PC-9 (cell line): ENCODE measurements at places on chromosomes 7 and 10.

DNA sequence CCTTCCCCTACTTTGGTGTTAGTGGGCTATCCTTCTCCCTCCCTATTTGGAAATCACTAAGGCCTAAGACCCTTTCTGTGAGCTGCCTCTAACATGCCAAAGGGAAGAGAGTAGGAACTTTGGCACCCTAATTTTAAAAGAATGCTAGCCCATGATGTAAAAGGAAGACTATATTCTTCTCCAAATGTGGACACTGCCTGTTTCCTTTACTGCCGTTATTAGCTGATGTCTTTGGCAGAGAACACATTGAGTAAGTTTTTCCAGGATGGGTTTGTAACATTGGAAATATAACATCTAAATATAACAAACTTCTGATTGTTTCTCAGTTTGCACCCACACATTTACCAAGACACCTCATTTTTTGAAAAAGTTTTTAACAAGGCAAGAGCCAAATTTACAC, 56.9 kb upstream of the TNKS2 start:
- DNase-seq: no peak

- DNase-seq: no peak
Measured at GRCh38 chr10:35377050-35377728, 40.9 kb downstream of the CCNY start.

DNA sequence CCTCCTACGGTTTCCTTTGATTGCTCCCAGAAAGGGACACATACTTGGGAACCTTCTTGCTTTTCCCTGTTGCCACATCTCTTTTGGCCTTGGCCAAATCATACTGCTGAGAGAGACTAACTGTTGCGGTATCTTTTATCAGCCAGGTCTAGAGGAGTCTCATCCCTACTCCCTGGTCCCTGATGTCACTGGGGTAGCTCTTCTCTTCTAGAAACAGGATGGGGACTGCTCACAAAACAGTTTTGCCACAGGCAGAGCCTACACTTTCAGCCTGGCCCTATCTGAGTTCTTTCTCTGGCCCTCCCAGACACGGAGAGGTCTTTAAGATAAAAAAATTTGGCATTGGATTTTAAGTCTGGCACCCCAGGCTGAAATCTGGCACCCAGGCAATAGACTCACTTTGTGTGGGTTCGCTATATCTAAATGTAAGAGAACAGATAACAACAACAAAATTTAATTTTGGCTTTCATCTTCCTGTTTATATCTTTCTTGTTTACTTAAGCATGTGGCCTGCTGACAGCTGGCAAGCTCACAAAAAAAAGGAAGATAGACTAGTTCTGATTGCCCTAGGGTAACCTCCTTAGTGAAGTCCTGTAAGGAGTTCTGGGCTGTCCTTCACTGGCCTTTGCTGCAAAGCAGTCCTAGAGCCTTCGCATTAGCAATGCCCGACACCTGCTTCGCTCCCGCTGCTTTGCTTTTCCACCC, 228.3 kb upstream of the NPVF start:
- no peak for DNase-seq

DNA sequence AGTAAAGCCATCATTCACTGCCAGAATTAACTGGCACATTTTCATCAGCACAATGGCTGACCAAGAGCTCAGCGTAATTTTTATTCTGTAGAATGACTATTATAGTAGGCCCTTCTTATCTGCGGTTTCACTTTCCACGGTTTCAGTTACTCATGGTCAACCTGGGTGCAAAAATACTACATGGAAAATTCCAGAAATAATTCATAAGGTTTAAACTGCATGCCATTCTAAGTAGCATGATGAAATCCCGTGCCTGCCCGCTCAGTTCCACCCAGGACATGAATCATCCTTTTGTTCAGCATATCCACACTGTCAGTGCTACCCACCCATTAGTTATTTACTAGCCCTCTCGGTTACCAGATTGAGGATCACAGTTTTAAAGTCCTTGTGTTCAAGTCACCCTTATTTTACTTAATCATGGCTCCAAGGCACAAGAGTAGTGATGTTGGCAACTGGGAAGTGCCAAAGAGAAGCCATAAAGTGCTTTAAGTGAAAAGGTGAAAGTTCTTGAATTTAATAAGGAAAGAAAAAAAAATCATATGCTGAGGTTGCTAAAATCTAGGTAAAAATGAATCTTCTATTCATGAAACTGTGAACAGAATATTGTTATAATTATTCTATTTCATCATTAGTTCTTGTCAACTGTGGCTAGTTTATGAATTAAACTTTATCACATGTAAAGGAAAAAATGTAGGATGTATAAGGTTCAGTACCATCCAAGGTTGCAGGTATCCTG, 204.9 kb downstream of the DOCK4 start:
- DNase-seq: peak; percentile 32

DNA sequence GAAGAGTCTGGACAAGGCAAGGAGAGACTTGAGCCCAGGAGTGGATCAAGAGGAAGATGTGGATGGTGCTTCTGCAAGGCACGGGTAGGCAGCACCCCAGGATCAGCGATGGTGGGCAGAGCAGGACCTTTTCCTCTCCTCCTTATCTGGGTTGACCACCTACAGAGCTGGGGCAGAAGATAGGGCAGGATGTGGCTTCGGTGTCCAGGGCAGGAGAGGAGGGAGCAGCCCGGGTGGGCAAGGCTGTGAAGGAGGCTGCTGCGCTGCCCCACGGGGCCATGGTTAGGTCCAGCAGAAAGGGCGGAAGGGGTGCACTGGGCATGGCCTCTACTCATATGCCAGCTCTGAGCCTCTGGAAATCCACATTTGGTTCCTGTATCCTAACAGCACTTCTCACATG, 20.0 kb upstream of the PARP12 start:
- no peak for DNase-seq

GRCh38 chr10:68043030-68043429, 32.1 kb downstream of the HERC4 start:
- DNase-seq: no peak

DNA sequence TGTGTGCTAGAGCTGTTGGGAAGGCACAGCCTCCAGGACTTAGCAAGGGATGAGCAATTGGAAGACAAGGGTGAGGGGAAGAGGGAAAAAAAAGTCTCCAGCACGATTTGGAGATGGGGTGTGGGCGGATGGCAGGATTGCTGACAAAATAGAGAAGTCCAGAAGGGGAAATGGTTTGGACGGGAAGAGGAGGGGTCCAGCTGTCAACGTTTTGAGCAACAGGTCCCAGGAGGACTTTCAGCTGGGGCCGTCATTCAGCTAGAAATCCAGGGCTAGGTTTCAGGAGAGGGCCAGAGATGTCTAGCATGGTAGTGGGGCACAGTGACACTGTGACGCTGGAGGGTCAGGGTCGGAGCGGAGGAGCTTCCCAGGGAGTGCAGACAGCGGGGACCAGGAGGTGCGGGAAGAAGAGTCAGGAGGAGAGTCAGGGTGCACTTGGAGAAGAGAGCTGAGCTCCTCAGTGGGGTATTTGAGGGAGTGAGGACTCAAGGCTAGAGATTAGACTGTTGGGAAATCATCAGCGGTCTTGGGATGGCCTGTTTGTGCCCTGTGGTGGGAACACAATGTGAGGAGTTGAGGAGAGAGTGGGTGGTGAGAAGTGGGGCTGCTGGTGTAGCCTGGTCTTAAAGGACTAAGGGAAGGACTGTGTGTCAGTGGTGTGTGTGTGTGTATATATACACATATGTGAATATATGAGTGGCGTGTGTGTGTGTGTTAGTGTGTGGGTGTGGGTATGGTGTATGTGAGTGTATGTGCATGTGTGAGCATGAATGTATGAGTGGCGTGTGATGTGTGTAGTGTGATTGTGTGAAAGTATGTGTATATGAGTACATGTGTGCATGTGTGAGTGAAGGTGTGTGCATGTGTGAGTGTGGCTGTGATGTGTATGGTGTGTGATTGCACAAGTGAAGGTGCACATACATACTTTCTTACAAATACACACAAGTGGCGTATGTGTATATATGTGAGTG, 3.8 kb downstream of the ZYX start:
- DNase-seq: no peak

DNA sequence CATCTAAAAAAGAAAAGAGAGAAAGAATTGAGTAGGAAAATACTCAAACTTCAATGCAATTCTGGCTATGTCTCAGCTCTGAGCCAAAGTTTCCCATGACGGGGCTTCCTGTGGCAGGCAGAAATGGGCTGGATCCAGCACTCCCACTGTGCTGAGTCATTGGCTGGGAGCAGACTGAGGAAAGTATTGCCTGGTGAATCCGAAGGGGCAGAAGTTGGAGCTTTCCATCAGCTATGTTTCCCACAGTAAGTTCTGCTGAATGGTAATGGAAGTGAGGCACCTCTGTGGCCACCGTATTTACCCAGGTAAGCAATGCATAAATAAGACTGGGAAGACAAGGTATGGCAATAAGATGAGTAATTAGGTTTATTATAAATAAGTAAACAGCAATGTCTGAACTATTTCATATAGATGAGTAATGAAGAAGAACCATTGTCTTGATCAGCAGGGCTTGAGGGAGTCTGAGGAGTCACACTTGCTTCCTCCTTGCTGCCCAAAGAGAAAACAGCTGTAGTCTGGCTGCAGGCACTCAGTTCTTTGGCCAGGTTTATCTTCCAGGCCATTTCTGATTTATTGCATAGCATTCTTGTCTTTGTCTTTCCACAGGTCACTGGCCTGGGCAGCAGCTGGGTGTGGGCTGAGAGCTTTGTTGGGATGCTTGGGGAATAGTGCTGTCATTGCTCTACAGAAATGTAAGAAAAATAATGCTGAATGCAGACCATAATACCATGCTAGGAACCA, 255.3 kb downstream of the DNAJB9 start:
- peak; percentile 20 for DNase-seq

DNA sequence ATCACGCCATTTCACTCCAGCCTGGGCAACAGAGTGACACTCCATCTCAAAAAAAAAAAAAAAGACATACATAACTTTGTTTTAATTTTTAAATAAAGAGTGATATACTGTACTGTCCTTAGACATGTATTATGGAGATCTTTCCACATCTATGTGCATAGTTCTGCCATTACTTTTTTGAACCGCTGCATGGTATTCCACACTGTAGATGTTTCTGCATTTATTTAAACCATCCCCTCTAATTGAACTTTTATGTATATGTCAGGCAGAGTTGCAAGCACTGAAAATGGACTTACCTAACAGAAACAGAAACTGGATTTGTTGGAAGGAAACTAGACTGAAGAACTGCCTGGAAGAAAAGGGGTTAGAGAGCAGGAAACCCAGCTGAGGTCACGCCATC, 8.5 kb upstream of the ARHGAP19 start:
- DNase-seq: no peak

GRCh38 chr10:67549390-67549789, 146.6 kb downstream of the CTNNA3 start:
- DNase-seq: no peak

DNA sequence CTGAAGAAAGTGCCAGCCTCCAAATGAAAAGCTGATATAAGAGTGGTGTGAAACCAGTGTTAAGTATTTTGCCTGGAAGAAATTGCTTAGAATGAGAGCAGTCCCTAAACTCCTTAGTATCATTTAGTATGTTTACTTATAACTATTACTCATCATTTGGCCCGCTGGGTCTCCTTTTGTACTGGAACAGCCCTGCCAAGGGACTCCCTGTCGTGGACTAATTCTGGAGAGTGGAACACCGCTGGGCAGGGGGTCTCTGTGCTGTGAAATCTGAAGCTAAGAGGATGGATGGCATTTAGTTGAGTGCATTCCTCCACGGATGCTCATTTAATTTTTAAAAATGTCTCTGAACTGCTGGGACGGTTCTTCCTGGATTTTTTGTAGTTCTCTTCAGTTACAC, 889.9 kb upstream of the C7orf33 start:
- no peak for DNase-seq

- DNase-seq: no peak
Measured at GRCh38 chr7:70132852-70133690, 534.8 kb downstream of the AUTS2 start.

DNA sequence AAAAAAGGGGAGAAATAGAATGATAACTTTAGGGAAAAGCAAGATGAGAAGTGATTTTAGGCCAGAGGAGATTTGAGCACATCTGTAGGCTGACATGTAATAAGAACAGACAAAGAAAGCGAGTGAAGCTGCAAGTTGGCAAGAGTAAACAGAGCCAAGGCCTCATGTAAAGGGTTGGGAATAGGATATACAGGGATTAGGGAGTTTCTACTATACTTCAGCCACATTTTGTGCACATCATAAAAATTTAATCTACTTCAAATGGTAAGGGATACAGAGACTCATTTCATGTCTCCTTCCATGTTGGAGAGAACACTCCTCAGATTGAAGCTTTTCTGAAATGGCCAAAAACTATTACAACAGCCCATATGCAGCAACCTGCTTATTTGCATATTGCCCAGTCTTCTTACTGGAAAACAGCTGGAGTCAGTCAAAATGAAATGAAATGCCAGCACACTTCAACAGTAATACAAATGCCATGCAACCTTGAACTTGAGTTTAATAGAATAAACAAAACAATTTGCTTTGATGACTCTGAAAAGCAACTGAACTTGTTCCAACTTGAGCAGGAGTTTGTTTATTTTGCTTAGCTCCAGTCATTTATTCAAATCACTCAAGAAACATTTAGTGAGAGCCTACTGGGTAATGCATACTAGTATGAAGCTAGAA, 49.9 kb downstream of the NRCAM start:
- no peak for DNase-seq

DNA sequence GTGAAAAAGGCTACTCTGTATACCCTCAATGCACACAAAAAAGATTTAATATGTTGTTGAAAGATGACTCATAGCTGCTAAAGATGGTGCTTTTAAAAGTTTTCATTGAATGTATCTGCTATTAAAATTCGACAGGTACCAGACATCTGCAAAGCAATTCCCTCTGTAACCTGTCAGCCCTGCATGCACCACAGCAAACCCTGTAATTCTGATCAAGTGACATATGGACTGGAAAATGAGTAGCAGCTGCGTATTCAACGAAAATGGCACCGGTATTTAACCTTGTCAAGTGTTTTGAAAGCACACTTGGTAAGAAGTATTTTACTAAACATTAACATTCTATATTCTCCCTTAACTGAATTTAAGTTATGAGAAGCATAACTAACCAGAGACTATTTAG, 58.2 kb upstream of the PTPRN2 start:
- no peak for DNase-seq

DNA sequence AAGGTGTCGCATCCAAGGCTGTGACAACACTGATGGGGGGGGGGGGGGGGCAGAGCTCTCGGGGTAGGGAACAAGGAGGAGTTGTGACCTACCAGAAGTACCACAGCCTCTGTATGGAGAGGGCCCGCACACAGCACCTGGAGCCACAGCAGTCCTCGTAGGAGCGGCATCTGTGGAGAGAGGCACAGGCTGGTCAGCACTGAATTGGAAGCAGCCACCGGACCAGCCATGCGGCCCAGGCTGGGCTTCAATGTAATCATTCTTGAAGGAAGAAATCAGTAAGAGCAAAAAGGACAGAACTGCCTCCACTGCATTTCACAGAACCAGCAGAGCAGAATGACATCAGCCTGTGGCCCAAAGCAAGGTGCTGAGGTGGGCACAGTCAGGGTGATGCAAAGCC, 74.8 kb downstream of the VOPP1 start:
- DNase-seq: no peak

- peak; percentile 40 for DNase-seq
Measured at GRCh38 chr10:94991243-94991888, 52.9 kb downstream of the CYP2C9 start.

DNA sequence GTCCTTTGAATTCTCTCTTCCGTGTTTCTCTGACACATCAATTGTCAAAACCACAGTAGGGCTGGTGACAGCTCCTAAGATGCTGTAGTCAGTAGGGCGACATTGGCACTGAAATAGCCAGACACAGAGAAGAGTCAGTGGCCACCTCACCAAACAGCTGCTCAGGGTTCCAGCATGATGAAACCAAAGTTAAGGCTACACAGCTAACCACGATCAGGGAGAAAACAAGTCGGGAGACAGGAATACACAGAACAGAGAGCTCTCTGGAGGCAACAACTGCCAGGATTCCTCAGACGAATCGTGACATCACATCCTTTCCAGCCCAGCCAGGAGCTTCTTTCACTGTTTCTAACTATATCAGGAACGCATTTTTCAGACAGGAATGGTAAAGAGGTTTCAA, 922.2 kb downstream of the SORCS1 start:
- no peak for DNase-seq
